Activated naive CD8-positive, alpha-beta T cell treated with anti-CD3 and anti-CD28 coated beads, Interleukin-2, amount 10 ng/mL, durations not matched to agents 7 days and 5 days (primary cell): ENCODE measurements at places on chromosomes 11 and 22. TPM values are rescaled to one million over a fixed set of nuclear protein-coding genes. Genes with fewer than 3 reads are reported as not detected.

DNA sequence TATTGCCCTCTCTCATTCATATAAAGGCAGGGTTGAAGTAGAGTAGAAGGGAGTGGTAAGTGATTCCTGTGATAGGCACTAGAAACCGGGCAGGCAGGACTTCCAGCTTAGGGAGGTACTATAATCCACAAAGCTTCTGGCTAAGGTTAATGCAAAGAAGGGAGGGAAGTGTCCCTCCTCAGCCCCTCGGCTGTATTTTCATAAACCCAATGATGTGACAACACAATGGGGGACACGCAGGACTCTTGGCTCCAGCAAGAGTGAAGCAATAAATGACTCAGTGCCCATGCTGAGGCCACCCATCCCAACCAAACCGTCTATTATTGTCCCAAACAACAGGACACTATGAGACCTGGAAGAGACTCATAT is 90.7 kb downstream of the ETS1 start:
- DNase-seq = peak; percentile 32

DNA sequence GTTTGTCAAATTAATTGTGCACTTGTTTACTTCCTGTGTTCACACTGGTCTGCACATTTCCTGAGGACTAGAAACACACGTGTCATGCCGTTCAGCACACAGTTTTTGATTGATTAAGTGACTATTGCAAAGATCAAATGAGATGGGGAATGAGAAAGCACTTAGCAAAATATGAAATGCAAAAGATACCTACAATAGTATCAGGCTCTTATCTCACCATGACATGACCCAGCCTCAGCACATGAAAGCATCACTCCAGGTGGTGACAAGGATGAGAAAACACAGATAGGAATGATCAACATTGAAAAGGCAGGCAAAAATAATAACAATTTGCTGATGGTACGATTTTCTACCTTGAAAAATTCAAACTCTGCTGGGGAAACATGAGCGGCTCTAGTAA is 42.1 kb upstream of the TP53I11 start:
- no peak for DNase-seq

- no peak for DNase-seq
Measured at GRCh38 chr11:1012740-1013630, 23.5 kb downstream of the MUC6 start.

- no peak for DNase-seq
Measured at GRCh38 chr11:109972181-109972715, 120.9 kb upstream of the ZC3H12C start.

- no peak for DNase-seq
Measured at GRCh38 chr11:122863704-122864326, 18.7 kb upstream of the JHY start.

GRCh38 chr11:1832920-1833295 is 1.9 kb upstream of the SYT8 start:
- no peak for DNase-seq

DNA sequence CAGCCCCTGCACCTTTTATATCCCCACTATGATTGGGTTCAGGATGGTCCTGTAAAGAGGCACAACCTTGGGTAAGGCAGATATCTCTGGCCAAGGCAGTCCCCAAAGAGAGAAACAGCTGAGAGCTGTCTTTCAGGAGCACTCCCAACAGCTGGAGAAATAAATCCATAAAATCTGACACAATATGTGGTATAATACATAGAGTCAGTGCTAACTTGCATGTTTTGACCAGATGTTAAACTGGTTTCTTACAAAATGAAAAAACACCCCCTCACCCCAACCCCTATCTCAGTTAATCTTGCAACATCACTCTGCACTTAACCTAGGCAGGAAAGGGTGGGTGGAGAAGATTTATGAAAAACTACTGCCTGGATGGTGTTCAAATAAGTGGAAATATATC is 44.0 kb upstream of the C11orf87 start:
- DNase-seq = no peak

DNA sequence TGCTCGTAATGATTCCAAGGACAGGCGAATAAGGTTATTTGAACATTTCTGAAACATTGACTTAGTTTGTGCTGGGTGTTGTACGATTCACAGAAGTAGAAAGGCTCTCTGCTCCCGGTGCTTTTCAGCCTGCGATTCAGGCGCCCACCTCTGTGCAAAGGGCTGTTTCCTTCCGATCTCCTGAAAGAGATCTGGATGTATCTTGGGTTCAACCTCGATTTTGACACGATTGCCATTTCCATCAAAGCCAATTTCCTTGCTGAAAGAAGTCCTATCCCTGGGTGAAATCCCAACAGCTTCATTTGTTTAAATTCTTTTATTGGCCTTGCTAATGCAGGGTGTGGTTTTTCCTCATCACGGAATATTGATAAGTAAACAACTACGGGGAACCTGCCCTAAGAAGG is 1.1 kb upstream of the ZC3H12C start:
- DNase-seq = no peak

GRCh38 chr11:114668109-114668508 is 10.2 kb upstream of the NXPE2 start:
- DNase-seq = no peak

GRCh38 chr11:15326520-15326919 is 211.8 kb downstream of the INSC start:
- no peak for DNase-seq

GRCh38 chr11:91624021-91624420 is 600.6 kb upstream of the FAT3 start:
- DNase-seq = no peak

DNA sequence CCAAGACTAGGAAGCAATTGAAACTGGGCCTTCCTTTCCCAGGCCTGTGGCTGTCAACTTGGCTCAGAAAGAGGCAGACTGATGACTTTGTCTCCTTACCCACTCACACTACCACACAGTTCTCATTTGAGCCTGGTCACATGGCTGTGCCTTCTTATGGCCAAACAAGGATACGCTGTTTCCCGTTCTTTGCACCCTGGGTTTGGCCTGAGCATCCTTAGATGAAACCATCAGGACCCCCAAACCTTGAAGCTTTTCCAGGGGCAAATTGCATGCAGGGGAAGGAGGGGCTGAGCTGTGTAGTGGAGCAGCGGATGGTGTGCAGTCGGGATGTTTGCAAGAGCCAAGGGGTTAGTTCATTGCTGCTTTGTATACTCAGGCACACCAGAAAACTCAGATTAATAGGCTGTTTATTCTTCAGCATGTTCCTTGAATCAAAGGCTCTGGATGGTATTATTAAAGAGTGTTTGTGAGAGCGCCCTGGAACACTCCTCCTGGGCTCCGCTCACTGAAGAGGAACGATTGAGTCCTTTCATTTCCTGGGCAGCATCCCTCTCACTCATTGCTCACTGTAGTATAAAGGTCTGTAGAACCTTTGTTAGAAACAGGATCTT is 69.8 kb downstream of the ARFGAP2 start:
- DNase-seq = no peak

- DNase-seq = no peak
Measured at GRCh38 chr11:81707881-81708280, 1025.8 kb downstream of the FAM181B start.

DNA sequence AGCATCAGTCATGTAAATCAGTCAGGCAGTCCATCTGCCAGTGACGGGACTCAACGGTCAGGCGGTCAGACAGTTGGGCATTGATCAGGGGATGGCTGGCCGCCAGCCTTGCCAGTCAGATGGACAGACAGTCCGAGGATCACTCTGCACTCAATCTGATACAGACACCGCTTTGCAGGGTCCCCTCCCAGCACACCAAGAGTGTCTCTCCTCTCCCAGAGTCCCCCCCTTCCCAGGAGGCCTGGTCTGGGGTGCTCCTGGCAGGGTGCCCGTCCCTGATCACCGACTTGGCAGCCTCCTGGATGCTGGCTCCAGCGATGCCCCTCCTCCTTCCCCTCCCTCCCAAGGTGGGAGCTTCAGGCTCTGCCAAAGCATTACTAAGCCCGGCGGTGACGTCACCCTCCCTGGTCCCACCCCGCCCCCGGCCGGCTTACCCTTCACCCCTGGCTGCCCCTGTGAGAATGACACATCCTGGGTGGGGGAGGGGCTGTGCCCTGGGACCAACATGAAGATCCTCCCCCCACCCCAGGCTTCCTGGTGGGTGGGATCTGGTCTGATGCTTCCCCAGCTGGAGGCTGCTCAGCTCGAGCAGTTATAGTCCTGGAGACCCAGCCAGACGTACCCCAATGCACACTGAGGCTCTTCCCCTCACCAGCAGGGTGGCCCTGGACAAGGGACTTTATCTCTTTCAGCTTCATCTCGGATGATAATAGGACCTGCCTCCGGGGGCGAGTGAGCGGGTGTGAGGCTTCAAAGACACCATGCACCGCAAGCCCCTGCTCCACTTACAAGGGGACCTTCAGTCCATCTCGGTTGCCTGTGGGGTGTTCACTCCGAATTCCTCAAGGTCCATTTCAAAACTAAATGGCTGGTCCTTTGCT is 69.2 kb downstream of the CD82 start:
- DNase-seq = no peak

- no peak for DNase-seq
Measured at GRCh38 chr11:19802773-19803293, 90.2 kb downstream of the NAV2 start.

DNA sequence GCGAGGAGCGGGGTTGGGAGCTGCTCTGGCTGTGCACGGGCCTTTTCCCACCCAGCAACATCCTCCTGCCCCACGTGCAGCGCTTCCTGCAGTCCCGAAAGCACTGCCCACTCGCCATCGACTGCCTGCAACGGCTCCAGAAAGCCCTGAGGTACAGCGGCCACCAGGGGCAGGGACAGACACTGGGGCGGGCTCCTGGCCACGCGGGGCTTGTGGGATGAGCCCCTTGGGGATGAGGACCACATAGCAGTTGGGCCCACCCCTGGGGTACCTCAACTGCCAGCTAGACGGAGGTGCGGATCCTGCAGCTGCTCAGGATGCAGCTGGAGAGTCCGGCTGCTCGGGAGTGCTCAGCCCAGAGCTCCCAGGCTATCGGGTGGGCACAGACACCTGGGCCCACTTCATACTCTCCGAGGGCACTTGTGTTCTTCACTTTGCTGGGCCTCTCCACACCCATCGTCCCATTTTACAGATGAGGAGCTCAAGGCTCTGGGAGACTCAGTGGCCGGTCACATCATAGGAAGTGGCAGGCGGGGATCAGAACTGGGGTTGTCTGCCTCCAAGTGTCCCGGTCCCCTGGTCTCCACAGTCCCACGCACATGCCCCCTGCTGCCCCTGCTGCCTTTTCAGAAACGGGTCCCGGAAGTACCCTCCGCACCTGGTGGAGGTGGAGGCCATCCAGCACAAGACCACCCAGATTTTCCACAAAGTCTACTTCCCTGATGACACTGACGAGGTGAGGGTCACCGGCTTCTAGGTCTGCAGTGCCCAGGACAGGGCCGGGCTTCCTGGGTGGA is 77.6 kb downstream of the MYO7A start:
- DNase-seq = peak; percentile 21

RBM4B gene
- total RNA-seq = 23.4 TPM

PAK1 gene
- 83.6 TPM for total RNA-seq

SSTR3 gene
- total RNA-seq = 11.3 TPM

ZNRF3 gene
- total RNA-seq = 1.1 TPM

BAIAP2L2 gene
- total RNA-seq = 1.6 TPM

PKNOX2 gene
- total RNA-seq = not detected

SMIM38 gene
- 0.25 TPM for total RNA-seq

LRRC4C gene
- total RNA-seq = not detected
